Uterine smooth muscle cell (primary cell): ENCODE measurements at places on chromosomes 6 and 20. TPM values are rescaled to one million over a fixed set of nuclear protein-coding genes. Genes with fewer than 3 reads are reported as not detected.

The MUC22 gene
- total RNA-seq: not detected in 2 replicates

The HMGCLL1 gene
- total RNA-seq: 0.11 TPM in 1 of 2 replicates, not detected in the other

The PRSS35 gene
- 3.2 and 3.5 TPM in 2 replicates for total RNA-seq

The FAM83C gene
- not detected in 2 replicates for total RNA-seq

The HLA-DMB gene
- under 0.01 TPM in 1 of 2 replicates, not detected in the other for total RNA-seq

The PRDM1 gene
- total RNA-seq: 3.3 and 3.4 TPM in 2 replicates

The SLC22A23 gene
- 8.9 and 18.1 TPM in 2 replicates for total RNA-seq

The RFX6 gene
- total RNA-seq: under 0.01 TPM in 1 of 2 replicates, not detected in the other

The CLPSL1 gene
- total RNA-seq: not detected in 2 replicates

The CAPN11 gene
- not detected in 2 replicates for total RNA-seq

The SLC35D3 gene
- under 0.01 TPM in 1 of 2 replicates, not detected in the other for total RNA-seq

The BANF2 gene
- not detected in 2 replicates for total RNA-seq

The IRF4 gene
- total RNA-seq: under 0.01 TPM in 2 replicates
